Activated T-cell treated with anti-CD3 and anti-CD28 coated beads for 4 hours (primary cell): ENCODE measurements at places on chromosomes 16 and 17.

- DNase-seq: no peak
Observed at GRCh38 chr17:45020354-45021138, 30.9 kb downstream of the DCAKD start.

- no peak for DNase-seq
Observed at GRCh38 chr17:9324864-9325263, 250.8 kb downstream of the STX8 start.

DNA sequence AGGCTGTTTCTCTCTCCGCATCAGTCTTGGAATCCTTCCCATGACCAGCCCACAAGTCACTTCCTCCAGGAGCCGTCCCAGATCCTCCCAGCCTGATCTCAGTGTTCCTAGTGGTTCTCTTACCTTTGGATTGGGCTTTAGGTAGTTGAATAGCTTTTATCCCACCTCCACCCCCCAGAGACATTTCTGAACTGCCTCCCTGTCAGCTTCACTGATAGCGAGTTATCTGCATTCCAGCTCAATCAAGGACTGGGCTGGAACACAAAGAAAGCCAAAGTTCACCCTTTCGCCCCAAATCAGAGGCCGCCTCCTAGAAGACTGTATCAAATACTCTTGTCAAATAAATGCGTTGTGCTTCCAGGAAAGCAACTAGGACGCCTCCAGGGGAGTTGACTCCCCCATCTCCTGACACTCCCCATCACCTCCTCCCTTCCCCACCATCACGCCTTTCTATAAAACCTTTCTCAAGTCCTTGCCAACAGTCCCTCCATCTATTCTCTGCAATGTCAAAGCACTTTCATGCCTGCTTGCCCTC is 72.7 kb downstream of the TMEM132E start:
- DNase-seq: no peak

DNA sequence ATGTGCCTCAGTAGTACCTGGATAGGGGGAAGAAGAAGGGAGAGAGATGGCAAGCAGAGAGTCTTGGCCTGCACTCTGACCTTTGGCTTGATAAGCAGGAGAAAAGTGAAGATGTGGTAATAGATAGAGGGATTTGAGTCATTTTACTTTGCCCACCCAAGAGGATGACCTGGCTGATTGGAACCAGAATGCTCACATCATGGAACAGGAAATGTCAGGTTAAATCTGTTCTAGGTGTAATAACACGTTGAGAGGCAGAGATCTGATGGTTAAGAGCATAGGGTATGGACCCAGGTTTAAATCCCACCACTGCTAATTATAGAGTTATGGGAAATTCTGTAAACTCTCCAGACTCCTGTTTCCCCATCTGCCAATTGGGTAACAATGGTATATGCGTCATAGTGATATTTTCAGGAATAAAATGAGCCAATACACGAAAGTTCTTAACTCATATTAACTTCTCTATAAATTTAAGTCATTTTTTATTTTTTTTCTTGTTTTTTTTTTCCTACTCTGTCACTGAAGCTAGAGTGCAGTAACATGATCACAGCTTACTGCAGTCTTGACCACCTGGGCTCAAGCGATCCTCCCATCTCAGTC is 8.1 kb upstream of the CCL18 start:
- DNase-seq: no peak

GRCh38 chr17:40458851-40459482 is 15.7 kb downstream of the IGFBP4 start:
- no peak for DNase-seq

- no peak for DNase-seq
Observed at GRCh38 chr16:24499193-24499814, 40.1 kb upstream of the RBBP6 start.

DNA sequence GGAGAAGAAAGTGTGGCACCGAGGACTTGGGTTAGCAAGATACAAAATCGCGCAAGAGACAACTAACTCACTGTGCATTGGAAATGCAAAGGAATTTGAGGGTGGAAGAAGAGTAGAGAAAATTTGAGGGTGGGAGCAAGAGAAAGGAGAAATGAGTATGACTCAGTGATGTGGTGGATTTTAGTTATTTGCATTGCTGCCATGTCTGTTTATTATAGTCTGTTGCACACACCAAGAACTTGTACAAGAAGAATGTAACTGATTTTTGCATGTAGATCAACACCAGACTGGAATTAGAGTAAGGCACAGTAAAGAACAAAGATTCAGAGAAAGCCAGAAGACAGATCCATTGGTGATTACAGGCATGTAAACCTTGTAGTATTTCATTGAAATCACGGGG is 71.6 kb upstream of the SMIM36 start:
- no peak for DNase-seq

DNA sequence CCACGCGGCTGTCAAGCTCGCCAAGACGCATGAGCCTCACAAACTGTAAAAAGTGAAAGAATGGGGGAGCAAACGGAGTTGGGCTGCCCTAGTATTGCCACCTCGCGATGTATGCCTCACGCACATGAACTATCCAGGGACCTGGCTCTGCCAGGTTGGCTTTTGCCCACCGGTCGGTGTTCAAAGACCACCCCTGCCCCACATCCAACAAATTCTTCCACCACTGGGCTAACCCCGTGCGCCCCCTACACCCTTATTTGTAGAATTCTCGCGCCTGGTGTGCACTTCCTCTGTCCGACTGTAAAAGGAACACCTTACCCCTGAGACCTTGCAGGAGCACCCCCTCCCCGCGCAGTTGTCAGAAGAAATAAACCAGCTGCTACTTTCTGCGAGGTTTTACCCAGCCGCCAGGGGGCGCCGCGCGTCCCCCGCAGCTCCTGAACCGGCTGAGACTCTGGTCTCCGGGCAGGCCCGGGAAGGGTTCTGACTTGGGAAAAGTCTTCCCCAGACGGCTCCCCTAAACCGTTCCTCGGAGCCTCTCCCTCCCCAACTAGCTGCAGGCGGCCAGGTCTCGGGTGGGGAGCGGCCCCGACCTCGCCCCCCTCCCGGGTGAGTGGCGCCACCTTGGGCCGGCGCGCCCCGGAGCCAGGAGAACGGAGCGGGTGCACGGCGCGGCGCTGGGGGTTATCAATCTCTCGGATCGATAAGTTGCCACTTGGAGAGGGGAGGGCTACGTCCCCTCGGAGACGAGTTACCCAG is 1.7 kb upstream of the ZNF423 start:
- no peak for DNase-seq

DNA sequence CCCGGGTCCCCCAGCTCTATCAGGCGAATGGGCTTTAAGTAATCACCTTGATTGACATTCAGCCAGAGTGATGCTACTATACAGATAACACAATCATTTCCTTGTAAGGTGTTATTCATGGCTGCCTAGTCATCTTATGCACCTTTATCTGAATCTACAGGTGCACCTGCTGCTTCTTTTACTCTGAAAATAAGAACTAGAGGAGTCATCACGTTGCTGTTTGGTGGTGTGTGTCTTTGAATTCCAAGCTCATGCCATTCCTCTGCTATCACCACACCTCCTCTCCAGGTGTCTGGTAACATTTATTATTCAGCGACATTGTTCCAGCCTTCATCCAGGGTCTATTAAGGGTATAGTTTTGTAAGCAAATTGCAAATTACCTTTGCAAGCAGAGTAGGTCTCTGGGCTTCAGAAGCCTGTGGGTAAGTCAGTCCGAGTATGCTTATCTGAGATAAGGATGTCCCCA is 51.9 kb downstream of the NOS2 start:
- no peak for DNase-seq

DNA sequence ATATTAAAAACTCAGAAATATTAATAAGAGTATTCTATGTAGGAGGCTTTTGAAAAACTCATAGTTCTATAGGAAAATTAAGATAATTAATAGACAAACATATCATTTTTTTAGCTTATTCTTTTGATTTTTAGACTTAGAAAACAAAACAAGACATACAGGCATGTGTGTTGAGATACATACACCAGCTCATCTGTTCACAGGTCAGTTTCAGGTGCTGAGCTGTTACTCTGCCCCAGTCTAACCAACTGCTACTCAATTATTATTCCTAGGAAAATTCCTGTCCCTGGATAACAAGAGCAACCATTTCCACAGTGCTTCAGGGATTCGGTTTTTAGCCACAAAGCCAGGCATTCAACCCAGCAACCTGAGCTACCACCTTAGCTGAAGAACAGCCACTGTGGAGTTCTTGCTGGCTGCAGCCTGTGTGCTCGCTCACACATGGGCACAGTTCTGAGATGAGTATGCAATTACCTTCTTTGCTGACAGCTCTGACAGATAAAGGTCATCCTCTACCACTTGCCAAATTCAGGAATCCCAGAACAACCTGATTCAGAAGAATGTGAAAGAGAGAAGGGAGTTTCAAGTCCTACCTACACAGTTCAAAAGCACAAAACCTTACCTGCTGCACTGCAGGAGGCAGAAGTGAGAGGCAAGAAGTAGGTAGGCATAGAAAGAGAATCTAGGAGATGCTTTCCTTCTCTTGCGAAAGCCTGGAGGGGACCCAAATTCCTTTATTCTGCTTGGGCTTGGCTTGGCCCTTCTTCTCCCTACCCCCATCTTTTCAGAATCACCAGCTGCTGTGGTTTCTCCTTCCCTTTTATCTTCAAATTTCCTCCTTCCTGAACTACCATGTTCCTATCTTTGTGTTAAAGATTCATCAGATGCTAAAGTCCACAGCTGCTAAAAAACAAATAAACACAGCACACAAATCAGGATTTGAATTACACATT is 62.7 kb downstream of the TEX2 start:
- no peak for DNase-seq

DNA sequence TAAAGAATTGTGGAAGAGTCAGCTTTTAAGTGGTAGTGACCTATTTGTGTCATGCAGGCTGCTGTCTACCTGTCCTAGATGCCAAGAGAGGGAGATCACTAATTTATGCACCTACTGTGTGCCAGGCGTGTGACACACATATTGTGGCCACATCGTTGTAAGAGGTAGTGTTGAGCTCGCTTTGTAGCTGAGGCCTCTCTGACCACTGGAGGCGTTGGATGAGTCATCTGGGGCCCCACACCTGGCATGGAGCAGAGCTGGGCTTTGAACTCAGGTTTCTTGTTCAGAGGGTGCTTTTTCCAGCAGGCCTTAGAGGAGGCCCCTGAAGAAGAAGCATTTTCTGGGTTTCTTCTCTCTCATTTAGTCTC is 52.3 kb upstream of the LGALS9 start:
- no peak for DNase-seq

GRCh38 chr16:67291461-67291860 is 12.1 kb downstream of the PLEKHG4 start:
- DNase-seq: no peak

- DNase-seq: no peak
Observed at GRCh38 chr16:72124148-72124547, 30.5 kb downstream of the DHX38 start.

- DNase-seq: no peak
Observed at GRCh38 chr17:43570518-43570928, 24.4 kb upstream of the ETV4 start.

- DNase-seq: no peak
Observed at GRCh38 chr16:66390346-66391108, 24.0 kb downstream of the CDH5 start.

DNA sequence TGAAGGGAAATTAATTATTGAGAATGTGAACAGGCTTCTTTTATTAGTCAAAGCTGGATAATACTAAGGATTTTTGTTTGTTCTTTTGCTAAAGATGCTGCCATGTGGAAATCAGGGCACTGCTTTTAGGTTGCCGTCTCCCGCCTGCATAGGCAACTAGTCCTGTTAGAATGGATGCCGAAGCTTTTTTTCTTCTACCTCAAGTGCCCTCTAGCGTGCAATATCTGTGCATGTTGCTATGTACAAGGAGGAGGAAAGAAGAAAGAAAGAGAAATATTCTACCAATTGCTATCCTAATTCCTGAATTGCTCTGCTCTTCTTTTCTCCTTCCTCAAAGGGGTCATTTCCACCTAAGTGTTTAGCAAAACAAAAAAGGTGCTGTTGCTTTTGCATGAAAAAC is 5.2 kb upstream of the CDH8 start:
- no peak for DNase-seq

DNA sequence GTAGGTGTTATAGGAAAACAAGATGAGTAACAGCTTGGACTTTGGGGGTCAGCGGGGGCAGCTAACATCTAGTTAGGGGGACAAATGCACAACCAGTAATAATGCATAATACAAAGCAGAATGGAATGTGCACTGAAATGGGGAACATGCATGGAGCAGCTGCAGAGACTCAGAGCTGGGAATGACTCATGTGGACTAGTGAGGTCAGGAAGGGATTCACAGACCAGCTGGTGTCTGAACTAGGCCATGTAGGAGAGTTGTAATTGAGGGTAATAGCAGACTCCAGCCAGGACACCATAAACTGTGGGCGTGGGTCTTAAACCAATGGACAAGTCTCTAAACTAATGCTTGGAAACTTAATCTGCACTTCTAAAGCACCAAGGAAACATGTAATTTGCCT is 176.8 kb upstream of the ASIC2 start:
- no peak for DNase-seq

- DNase-seq: no peak
Observed at GRCh38 chr16:888901-889570, 81.7 kb downstream of the LMF1 start.
